ENCODE measurements at places on chromosomes 4 and X. TPM values are rescaled to one million over a fixed set of nuclear protein-coding genes. Genes with fewer than 3 reads are reported as not detected.

Gene P2RY8
- 0.76 TPM for total RNA-seq

Gene USP17L12
- not detected for total RNA-seq

Gene MAP7D2
- total RNA-seq, result 0.13 TPM

Gene PABPC4L
- total RNA-seq, result 0.51 TPM

Gene CDKL2
- 0.13 TPM for total RNA-seq

Gene NOCT
- total RNA-seq, result 37.0 TPM

Gene ARMCX4
- 3.4 TPM for total RNA-seq

Gene NXF2B
- not detected for total RNA-seq

Gene HMGN5
- total RNA-seq, result 1.1 TPM

Gene S100G
- total RNA-seq, result not detected

Gene GYPB
- total RNA-seq, result not detected

Gene TASL
- total RNA-seq, result not detected

Gene ASB5
- not detected for total RNA-seq

Gene DUSP21
- not detected for total RNA-seq

Gene NHSL2
- total RNA-seq, result 24.3 TPM

Gene DOK7
- total RNA-seq, result not detected

Gene UGT2A1
- total RNA-seq, result not detected

Gene SMARCAD1
- 26.3 TPM for total RNA-seq

DNA sequence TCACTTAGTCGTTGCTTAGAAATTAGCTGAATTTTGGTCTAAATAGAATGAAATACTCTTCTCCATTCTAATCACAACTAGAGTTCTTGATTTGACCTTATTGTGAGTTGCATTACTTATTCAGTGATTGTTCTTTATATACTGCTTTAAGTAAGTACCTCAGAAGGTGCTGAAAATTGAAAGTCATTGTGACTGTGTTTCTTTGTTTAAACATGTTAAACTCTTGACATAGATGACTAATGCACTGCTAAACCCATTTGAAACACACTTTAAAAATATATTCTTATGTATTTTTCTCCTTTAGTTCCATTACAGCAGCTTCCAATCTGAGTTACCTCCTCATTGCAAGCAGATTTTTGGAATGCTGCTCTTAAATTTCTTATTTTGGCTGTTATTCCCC is 9.1 kb downstream of the TSPAN7 start:
- no peak for DNase-seq

DNA sequence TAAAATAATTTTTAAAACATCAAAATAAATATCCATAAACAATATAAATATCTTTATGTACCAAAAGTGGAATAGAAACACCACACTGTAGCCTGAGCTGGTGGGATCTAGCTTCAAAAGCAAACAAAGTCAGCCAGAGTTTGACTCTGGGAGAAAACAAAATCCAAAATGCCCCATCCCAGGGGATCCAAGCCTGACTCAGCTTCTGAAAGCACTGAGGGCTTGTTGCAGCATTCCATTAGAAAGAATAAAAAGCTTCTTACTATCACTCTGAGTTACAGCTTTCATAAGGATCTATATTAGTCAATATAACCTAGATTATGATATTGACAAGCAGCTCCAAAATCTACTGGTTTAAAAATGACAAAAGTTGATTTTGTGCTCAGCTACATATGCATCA is 149.7 kb upstream of the ANKRD50 start:
- DNase-seq, result no peak

GRCh38 chr4:122621016-122621507 is at the start of gene IL21:
Gene IL21, minus strand, starts transcription at chr4:122621066. Its CDS starts 55 bp downstream, at chr4:122621011.
- DNase-seq, result no peak

DNA sequence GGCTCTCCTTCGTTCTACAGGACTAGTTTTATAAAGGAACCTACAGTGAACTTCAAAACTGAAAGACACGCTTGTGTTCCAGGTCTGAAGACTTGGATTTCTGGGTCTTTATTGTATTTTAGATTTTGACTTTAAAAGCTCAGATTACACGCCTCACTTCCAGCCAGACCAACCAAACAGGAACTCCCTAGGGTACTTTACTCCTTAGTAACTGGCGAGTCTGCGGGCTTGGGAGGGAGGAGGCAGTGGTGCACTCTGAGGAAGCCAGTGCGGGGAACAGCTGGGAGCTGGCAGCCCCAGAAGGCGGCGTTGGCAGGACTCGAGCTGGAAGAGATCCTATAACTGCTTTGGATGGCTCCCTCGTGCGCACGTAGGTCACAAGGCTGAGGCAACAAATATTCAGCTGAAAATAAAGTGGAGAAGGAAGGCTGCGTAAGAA is 391 bp upstream of the PHKA1 start:
- DNase-seq, result no peak

- DNase-seq, result no peak
Measured at GRCh38 chr4:74385386-74385785, 20.4 kb downstream of the EREG start.

DNA sequence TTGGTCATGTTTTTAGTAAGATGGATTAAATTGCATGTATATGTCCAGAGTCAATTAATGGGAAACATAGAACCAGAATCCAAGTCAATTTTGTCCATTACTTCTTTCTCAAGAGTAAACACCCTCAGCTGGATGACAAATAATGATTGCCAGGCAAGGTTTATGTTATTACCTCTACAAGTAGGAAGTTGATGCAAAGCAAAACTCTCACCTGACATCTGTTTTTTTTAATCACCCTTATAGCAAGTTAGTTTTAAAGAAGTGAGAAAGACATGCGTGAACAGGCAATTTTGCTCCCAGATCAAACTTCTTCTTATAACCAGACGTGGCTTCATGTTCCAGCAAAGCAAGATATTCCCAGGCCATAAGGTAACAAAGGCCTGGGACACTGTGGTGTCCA is 348.5 kb upstream of the FTHL17 start:
- DNase-seq, result no peak

- DNase-seq, result no peak
Measured at GRCh38 chr4:123950530-123950929, 553.9 kb downstream of the SPRY1 start.

DNA sequence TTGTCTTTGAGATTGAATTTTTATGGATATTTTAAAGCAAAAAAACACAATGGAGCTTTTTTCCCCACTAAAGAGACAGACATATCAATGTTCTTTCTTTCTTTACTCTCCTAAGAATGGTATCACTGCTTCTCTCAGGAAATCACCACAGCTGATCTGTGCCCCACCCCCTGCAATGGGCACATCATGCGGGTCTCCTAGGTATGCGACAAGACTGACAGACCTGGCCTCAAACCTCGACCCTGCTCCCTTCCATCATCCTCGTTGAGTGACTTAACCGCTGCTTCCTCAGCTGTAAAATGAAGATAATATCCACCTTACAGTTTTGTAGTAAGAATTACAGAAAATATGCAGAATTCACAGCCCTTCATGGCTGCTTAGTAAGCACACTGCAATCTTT is 58.3 kb downstream of the LEF1 start:
- no peak for DNase-seq

DNA sequence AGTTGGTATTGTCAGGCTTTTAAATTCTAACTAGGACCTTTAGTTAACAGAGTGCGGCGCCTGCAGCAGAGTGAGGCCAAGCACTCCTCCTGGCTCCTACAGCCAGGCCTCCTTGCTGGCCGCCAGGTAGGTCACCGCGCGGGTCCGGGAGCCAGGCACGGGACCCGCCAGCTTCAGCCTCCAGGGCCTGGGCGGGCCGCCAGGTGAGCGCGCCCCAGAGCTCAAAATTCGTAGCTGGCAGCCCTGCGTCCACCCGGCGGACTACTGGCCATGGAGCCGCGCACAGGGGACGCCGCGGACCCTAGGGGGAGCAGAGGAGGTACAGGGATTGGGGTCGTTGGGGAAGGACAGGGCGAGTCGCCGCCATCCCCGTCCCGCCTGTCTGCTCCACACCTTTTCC is at the start of gene MAGIX:
Gene MAGIX, plus strand, starts transcription at position 139 of the 400 bp plus-strand sequence. Its CDS starts 132 bp downstream, at position 271.
- DNase-seq, result no peak

GRCh38 chrX:99301990-99302389 is 1108.1 kb downstream of the PCDH19 start:
- DNase-seq, result no peak

GRCh38 chr4:167111092-167111491 is 123.2 kb downstream of the SPOCK3 start:
- no peak for DNase-seq

DNA sequence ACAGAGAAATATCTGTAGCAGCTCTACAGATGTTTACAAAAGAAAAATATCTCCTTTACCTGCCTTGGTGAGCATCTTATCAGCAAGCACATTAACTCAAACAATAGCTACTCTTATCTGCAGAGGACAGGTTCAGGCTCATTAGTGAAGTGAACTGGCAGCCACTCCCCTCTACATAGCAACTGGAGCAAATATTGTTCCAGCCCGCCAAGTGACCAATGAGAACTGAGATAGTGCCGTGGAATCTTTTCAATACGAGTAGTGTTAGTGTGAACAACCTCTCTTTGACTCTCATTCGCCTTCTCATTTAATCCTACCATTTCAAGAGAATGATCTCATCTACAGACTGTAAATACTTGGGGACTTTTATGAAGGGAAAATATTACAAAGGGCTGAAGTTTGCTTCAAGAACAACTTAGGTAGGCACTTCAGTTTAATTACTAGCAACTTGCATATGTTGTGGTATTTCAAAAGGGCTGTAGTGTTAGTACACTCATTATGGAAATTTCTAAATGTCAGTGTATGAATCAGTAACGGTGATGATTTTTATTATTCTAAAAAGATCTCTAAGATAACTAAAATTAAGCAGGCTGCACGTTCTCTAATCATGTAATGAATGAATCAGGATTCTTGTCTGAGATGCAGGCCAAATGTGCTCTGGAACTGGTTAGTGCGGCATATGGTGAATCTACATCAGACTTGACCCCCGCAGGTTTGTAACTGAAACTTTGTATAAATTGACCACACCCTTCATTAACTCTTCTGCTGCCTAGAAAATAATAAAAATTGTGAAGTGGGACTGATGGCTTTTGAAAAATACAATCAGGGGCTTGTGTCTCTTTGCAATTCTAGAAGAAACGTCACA is 72.4 kb downstream of the PALLD start:
- DNase-seq, result peak; percentile 70

GRCh38 chr4:53321151-53321983 is 44.5 kb downstream of the SCFD2 start:
- DNase-seq, result peak; percentile 74

GRCh38 chr4:120452001-120452400 is 385.4 kb upstream of the MAD2L1 start:
- DNase-seq, result no peak

DNA sequence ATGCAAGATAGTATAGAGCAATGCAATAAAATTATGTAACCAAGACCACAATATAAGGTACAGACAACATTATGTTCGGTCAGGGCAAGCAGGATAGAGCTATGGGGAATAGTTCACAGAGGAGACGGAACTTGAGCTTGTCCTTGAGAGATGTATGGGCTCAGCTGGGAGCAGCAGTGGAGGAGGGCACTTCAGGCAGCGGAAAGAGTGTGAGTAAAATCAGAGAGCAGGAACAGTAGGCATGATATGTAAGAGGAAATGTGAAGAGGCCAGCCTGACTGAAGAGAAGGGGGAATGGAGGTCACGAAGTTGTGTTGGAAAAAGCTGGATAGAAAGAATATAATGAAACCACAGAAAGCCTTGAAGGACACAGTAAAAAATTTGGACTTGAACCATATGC is 217.2 kb upstream of the NOCT start:
- no peak for DNase-seq

DNA sequence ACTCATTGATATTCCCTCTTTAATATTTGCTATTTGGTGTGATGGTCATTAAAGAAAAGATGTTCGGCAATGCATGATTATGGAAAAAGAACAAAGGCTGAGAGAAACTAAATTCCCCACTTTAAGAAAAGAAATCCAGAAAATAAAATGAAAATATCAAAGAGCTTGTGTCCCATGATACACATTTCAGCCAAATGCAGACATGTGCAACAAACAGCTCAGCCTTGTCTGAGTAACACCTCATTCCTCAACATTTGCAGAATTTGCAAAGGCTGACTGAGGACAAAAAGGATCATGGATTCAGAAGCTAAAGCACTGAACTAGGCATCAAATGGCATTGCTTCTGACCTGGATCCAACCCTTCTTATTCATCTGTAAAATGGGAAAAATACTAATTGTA is 281.0 kb downstream of the RAB28 start:
- no peak for DNase-seq

- no peak for DNase-seq
Measured at GRCh38 chr4:186586205-186586604, 30.8 kb upstream of the MTNR1A start.

- no peak for DNase-seq
Measured at GRCh38 chr4:134702374-134702773, 500.8 kb upstream of the PABPC4L start.

DNA sequence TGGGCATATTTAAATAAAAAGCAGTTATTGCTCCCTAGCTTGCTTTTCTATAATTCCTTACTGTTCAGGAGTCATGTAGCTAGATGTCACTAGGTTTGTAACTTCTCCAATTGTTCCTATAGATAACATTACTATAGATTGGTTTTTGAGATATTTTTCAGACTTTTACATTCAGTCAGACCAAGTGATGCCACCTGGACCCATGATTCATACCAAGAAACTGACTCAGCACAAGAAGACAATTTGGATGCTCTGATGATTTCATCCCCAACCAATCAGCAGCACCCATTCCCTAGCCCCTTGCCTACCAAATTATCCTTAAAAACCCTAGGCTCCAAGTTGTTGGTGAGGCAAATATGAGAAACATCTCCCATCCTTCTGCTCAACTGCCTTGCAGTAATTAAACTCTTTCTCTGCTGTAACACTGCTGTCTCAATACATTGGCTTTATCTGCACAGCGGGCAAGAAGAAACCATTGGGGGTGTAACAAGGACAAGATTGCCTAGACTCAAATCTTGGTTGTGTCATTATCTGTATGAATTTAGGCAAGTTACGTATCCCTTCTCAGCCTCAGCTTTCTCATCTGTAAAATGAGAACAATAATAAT is 11.8 kb upstream of the NEIL3 start:
- DNase-seq, result no peak

DNA sequence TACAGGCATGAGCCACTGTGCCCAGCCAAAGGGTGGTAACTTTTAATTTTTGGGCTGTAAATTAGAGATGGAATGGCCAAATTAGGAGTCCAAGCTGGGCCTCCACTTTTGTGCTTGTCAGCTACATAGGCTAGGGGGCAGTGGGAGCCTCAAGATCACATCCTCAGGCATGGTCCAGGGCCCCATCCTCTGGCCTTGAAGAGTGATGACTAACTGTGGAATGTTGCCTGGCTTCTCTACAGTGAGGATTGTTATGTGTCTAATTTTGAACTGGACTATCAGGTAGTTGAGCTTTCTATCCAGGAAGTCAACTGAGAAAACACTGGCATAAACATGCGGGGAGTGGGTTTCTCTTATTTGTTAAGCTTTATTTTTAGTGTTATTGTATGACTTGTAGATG is 33.0 kb downstream of the CCNG2 start:
- DNase-seq, result no peak

GRCh38 chr4:27223326-27223725 is 362.7 kb downstream of the STIM2 start:
- DNase-seq, result no peak

DNA sequence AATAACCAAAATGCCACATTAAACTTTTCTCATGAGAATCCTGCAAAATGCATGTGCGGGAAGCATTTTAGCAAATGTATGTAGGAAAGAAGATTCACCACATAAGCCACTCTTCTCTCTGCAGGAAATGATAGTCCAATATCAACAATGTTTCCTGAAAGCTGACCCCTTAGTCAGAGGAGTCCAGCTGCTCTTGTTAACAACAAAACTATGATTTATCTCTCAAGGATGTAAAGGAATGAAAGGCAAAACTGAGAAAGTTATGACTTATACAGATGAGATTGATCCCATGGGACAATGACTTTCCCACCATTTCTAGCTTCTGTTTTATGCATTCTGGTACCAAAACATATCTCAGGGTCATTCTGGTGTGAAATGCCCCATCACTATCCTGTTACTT is 125.0 kb upstream of the EDNRA start:
- DNase-seq, result no peak

Data from dermis microvascular lymphatic vessel endothelial cell (primary cell).